ENCODE measurements at places on chromosomes 3 and 15. TPM values are rescaled to one million over a fixed set of nuclear protein-coding genes. Genes with fewer than 3 reads are reported as not detected.

GRCh38 chr3:23889386-23889785 lies 27.4 kb downstream of the NKIRAS1 start:
- no peak for DNase-seq

DNA sequence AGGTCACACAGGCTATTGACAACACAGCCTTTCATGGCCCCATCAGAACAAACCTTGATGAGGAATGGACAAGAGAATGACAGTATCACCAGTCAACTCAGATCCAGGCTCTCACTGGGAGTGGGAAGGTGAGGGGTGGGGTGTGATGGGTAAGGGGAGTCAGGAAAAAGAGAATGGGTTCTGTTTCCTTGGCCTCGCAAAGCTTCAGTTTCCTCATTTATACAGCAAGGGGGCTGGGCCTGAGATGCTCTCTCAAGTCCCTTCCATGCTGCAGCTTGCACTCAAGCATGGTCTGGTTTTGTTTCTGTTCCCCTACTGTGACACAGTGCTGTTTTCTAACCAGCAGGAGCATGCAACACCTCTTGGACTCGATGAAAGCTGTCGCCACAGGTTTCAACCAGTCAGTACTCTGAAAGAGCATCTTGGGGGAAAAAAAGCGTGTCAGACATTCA lies 65.7 kb upstream of the IL12A start:
- DNase-seq, result no peak

Gene SLC26A6
- total RNA-seq, result 45.0 TPM

Gene SH3BP5
- 2.4 TPM for total RNA-seq

Gene PLA1A
- total RNA-seq, result not detected

Gene PPIP5K1
- 55.9 TPM for total RNA-seq

Gene ATP13A5
- total RNA-seq, result not detected

GRCh38 chr3:55902221-55902900 lies 415.3 kb upstream of the WNT5A start:
- no peak for DNase-seq

DNA sequence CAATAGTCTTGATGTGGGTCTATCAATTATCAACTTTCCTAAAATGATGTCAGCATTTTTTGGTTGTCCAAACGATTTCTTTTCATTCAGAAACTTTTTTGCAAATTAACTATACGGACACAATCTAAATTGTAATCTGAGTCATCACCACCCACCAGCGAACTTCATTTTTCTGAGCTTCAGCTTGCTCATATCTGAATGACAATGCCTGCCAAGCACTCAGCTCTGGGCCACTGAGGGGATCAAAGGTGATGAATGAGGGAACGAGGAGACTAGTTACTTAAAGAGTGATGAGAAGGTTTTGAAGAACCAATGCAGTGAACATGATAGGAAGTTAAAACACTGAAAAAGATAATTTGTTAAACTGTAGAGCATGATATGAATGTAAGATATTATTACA lies 14.9 kb upstream of the TBC1D23 start:
- peak; percentile 52 for DNase-seq

Gene SRPRB
- 65.8 TPM for total RNA-seq

- no peak for DNase-seq
These were observed 47.7 kb downstream of the CMSS1 start for GRCh38 chr3:99865321-99865720.

DNA sequence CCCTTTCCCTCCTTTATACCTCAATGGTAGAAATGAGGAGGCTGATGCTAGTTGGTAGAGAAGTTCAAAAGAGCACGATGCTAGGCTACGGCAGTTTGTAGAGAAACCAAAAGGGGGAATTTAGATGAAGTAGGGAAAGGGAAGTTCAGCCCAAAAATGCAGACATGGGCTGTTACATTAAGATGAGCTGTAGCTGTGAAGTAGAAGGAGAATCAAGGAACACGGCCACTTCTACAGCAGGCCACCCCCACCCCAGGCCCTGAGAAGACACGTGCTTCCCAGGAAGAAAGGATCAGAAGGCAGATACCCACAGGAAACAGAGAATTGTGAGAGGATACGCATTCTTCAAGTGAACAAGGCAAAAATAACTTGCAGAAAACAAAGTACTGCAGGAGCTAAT lies 2.1 kb upstream of the PARP14 start:
- DNase-seq, result no peak

DNA sequence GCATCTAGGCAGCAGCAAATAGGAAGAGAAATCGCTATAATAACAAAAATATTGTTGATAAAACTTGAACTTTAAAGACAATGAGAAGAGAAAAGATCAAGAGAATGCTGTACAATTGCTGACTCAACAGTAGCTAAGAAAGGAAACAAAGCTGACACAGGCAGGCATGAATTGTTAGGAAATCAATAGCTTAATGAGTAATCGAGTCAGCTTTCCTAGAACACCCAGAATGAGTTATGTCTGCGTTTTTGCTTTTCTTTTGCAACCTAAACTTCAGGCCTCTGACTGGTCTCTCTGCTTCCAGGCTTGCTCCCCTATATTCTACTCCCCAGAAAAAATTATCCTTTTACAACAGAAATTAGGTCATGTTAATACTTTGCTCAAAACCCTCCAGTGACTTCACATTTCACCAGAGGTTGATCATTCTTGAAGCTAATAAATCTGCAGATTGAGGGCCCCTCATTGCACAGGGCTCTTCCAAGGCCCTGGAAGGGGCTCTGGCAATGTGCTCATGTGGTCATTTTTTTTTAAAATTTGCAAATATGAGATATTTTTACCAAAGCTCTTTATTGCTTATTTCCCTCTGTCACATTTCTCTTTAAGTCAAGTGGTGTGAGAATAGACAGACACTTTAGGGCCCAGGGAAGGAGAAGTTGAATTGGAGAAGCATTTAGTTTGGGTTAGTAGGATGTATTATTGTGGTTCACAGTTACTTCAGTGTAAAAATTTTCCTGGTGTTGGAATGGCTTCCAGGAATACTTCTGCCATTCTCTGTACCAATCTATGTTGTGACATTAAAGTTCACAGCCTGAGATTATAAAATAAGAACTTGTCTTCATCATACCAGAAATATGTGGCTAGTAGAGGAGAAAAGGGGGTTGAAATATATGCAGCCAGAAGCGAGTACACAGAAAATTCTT lies 116.3 kb downstream of the TMCO5A start:
- DNase-seq, result no peak

- no peak for DNase-seq
These were observed 12.8 kb upstream of the ARRDC4 start for GRCh38 chr15:97947465-97948260.

- peak; percentile 45 for DNase-seq
These were observed 16.2 kb upstream of the ANKDD1A start for GRCh38 chr15:64895285-64896065.

Gene SPINK8
- not detected for total RNA-seq

Gene SCAP
- 45.1 TPM for total RNA-seq

- DNase-seq, result no peak
These were observed 111.8 kb upstream of the C15orf61 start for GRCh38 chr15:67409175-67409574.

GRCh38 chr3:126142652-126143051 lies 37.7 kb downstream of the ALDH1L1 start:
- DNase-seq, result no peak

DNA sequence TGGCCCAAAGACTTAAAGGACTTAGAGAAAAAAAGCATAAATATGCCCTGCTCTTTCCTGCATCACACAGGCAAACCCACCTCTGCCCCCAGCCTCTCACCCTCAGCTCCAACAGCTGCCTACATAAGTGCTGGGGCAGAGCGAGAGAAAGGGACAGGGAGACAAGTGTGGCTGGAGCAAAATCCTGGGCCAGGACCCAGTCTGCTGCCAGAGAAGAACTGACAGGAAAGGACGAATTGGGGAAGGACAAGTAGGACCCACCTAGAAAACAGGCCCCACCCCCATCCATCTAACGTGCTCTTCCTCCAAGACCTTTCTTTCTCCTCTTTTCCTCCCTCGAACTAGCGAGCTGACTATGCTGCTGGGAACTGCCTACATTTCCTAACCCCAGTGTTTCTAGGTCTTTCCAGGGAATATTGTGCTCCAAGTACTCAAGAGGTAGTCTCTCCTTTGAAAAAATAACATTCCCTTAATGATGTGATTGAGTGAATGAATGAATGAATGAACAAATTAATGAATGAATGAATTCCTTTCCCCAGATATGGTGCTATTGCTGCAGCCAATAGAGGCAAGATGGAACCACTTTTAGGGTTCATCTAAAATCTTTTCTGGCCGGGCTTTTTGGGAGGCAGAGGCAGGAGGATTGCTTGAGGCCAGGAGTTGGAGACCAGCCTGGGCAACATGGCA lies 18.4 kb downstream of the IGDCC4 start:
- no peak for DNase-seq

- DNase-seq, result no peak
These were observed 36.4 kb upstream of the BNC1 start for GRCh38 chr15:83320844-83321243.

DNA sequence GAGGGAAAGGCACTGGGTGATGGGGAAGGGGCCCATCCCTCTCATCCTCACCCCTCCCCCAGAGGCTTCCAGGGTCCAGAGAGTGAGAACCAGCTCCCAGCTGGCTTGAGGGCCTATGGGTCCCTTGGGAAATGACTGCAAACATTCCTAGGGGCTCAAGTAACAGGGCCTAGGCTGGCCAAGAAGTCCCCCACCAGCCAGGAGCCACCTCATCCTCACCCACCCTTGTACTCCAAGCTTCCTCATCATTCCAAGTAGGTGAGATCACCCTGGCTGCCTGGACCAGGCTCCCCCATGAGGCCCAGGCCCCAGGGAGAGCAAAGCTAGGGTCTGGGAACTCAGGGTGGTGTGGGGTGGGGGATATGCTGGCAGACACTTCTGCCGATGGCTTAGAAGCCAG lies 14.8 kb downstream of the LOXL1 start:
- DNase-seq, result no peak

- no peak for DNase-seq
These were observed 3.6 kb downstream of the CHDH start for GRCh38 chr3:53842436-53843194.

DNA sequence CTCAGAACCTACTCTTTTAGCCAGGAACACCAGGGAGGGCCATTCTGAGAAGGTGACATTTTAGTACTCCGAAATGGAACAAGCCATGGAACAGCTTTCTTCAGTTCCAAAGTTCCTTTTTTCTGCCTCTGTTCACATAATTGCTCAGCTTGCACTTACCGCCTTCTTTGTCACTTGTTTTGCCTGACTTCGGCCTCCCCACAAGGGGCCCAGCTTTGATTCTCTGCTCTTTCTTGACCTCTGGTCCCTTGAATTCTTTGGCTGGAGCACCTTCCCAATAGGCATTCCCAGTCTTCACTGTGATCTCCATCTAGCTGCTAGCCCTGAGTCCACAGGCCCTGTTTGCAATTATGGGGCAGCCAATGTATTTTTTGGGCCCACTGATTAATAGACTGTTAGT lies 51.4 kb upstream of the SLC7A14 start:
- DNase-seq, result no peak

Gene ENTPD3
- not detected for total RNA-seq

DNA sequence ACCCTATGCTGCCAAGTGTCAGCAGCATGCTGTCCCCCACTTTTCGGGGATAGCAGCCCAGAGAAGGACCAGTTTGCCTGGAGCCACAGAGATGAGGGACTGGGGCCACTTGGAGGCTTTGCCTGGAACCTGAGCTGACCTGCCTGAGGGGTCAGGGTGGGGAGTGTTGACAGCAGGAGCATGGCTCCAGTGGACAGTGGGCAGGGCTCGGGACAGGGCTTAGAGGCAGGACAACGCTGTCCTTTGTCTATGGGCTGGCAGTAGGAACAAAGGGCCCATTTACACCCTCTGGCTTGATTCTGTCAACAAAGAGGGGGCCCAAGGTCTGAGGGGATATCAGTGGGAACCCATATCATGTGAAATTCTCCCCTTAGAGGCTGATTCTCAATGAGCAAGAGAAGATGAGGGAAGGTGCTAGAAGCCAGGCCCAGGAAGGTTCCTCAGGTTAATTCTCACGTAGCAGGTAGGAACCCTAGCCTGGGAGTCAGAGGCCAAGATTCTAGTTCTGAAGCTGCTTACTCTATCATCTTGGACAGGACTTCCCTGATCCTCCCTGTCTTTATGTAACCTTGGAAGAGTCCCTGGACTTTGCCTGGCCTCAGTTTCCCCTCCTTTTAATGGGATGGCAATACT lies 29.7 kb upstream of the HHATL start:
- DNase-seq, result no peak

GRCh38 chr3:61824553-61825135 lies 263.3 kb downstream of the PTPRG start:
- DNase-seq, result no peak

Gene FGD5
- total RNA-seq, result not detected

All from activated CD8-positive, alpha-beta T cell treated with anti-CD3 and anti-CD28 coated beads for 36 hours (primary cell).